ENCODE measurements at places on chromosomes 2 and 18.

DNA sequence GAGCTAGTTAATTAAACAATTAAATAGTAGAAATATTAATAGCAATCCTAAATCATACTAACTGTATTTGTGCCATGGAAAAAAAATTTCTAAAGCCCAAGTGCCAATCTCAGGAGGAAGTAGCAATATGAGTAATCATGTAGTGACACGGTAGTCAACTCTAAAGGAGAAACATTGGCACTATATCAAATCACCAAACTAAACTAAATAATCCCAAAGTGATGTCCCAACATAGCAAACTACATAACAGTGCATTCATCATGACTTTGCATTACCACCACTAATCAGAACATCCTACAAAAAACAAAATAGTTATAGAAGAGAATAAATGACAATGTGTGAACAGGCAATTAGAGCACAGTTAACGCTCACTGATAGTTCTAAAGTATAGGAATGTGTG lies 195.1 kb downstream of the EXOC6B start:
- DNase-seq = no peak

GRCh38 chr2:84840306-84840705 lies 40.6 kb downstream of the TRABD2A start:
- no peak for DNase-seq

DNA sequence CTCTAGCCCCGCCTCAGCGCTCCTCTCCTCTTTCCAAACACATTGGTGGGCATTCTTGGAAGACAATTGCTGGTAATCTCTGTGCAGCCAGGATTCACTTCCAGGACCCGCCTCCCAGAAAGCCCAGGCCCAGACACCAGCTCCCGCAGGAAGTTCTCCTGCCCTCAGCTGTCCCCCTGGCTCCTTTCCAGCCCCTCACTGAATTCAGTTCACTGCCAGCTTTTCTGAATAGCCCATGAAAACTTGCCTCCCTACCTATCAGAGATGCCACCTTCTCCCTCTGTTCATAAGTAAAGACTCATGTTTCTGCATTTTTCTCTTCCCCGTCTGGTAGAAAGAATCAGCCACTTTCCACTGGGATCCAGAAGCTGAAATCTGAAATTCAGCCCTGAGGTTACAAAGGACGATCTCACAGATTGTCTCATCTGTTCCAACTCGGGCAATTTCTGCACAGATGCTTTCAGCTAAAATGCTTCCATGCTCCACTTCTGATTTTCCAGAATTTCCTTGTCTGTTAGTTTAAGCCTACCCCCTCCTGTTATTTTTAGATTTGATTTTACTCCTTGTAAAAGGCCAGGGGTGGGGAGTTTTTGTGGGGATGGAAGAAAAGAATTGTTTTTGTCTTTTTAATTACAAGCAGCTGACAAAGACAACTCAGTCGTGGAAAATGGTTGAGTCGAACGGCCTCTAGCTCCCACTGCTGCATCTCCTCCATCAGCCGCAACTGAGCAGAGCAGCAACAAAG lies 98.1 kb downstream of the SP3 start:
- DNase-seq = no peak

- DNase-seq = peak; percentile 49
Measured at GRCh38 chr2:24123922-24124580, 782 bp downstream of the FAM228B start.

DNA sequence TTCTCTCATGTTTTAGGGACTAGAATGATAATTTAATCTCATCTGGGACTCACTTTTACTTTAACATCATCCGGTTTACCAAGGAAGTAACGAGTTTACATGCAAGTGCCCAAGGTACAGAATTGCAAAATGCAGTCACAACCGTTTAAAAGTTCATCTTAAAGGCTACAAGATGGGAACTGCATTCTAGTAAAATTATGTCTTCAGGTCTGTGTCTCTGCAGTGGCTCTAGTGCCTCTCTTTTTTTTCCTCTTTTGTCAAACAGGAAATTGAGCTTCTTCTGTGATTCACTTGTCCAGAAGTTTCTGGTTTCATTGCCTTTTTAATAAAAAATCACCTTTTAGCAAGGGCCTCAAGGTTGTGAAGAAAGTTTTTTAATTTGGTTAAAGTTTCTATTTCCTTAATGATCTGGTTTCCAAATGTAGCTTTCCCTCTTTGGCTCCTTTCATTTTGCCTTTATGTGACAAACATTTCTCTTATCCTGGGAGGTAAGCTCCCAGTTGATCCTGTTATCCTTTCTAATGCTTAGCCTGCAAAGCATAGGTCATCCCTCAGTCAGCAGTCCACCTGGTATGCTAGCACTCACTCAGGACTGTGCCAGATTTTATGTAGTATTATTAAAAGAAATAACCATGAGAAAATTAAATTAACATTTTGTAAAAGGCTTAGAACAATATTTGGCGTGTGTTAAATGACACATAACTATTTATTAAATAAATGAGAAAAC lies 2.4 kb downstream of the GLS start:
- no peak for DNase-seq

GRCh38 chr2:38978296-38978903 lies 88.7 kb downstream of the ARHGEF33 start:
- DNase-seq = no peak

DNA sequence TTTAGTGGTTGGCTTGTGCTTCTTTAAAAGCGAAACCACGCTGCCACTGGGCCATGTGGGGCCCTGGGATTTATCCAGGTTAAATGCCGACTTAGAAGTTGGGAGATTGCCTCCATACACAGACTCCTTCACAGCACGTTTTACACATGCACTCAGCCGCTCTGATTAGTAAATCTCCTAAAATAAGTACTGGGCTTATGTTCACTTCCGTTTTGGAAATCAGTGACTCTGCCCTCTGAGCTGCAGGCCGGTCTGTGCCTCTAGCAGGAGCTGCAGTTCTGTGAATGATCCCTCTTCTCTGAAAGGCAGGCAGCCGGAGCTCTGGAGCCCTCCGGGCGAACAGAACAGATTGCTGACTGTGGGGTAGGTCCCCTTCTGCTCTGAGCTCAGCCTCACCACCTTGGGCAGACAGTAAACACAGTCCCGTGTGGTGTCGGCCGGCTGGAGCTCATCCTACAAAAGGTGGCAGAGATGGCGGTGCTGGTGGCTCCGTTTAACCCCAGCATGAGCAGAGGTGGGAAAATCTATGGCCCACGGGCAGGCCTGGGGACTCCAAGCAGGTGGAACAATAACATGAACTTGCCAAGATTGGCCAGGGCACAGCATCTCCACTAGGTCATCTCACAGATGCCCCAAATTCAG lies 9.8 kb upstream of the RAB17 start:
- DNase-seq = no peak

GRCh38 chr18:44388329-44388728 lies 292.4 kb upstream of the SETBP1 start:
- DNase-seq = no peak

DNA sequence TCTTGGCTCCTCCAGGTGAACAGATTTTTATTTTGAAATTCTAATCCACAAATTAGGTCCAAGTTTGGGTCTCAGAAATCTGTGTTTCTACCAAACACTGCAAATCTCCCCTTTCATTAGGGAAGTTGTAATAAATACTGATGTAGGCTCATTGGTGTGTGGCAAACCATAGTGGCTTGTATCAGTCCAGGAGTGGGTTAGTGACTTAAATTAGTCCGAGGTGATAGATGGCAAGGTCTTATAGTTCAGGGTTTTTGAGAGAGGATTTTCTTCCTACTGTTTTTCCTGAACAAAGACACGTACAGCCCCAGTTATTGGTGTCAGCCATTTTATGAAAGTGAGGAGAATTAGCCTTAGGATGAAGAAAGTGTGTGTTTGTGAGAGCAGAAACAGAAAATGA lies 74.6 kb downstream of the RPRM start:
- DNase-seq = peak; percentile 53

GRCh38 chr2:168350380-168350779 lies 103.0 kb upstream of the STK39 start:
- peak; percentile 92 for DNase-seq

DNA sequence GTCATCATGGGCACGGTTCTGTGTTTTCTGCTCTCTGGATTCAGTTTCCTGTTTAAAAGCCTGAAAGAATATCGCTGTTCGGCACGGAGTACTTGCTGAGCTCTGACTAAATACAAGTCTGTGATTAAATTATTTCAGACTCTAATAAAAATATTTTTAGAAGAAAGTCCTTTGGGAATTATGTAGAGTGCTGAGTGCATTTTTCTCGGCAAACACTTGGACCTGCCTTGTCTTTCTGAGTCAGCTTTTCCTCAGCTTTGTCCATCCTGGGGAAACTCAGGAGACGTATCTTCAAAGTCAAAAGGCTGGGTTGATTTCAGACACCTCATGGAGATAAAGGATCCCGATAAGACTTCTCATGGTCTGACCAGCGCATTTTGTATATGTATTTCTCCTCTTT lies 45.9 kb downstream of the IL1R2 start:
- DNase-seq = no peak

GRCh38 chr18:78725426-78725825 lies 254.2 kb upstream of the SALL3 start:
- DNase-seq = no peak

DNA sequence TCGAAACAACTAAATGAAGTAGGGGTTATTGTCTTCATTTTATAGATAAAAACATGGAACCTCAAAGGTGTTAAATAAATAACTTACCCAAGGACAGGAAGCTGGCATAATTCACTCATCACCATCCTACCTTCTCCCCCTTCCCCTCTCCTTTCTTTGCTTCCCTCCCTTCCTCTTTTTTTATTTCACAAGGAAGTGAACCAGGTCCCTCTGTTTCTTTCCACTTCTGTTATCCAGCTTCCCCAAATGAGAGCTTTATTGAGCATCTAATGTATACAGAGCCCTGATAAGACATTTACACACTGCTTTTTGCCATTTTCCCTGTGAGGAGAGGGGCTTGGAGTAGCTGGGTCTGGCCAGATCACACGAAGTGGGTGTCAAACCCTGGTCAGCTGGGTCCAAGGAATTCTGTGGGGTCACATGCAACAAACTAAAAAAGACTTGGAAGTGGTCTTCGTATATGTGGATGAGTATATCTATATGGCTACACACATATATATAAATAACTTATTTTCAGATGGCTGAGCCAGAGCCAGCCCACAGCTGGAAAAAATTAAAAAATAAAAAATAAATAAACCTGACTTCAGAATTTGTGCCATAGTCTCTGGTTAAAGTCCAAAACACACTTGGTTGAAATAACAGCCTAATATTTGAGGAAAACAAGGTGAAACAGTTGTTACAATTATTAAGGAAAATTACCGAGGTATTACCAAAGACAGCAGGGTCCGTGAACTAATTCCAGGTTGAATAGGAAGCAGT lies 49.3 kb upstream of the FOSL2 start:
- DNase-seq = no peak

GRCh38 chr2:117271631-117272030 lies 542.9 kb upstream of the DDX18 start:
- DNase-seq = no peak

DNA sequence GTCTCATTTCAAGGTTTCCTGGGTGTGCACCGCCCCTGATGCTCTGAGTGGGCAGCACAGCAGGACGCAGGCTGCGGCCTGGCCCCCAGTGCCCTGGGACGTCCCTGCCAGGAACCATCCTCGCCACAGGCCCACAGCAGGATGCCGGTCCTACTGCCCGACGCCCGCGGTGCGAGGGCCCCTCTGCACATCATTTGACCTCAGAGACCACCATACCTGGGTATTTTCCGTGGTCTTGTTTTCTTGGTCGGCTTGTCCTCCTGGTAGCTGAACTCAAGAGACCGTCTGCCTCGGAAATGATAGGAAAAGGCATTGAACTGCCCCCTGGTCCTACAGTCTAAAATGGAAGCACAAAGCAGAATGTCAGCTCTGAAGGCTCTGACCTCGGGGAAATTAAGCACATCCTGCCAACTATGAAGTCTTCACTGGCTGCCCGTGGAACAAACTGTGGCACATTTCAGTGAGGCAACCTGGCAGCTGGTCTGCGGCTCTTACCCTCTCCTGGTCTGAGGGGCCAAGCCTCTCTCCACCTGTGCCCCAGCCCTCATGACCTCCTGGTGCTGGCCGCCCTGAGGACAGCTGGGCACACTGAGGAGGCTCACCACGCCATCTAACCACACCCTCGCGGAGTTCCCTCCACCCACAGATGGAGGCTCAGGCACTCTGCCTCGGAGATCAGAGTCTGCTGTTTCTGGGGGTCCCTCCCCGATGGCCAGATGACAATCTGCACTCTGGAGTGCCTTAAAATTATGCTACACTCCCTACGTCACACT lies 105.0 kb downstream of the PXDN start:
- no peak for DNase-seq

- DNase-seq = peak; percentile 15
Measured at GRCh38 chr18:33578518-33579348, 714 bp downstream of the ASXL3 start.

DNA sequence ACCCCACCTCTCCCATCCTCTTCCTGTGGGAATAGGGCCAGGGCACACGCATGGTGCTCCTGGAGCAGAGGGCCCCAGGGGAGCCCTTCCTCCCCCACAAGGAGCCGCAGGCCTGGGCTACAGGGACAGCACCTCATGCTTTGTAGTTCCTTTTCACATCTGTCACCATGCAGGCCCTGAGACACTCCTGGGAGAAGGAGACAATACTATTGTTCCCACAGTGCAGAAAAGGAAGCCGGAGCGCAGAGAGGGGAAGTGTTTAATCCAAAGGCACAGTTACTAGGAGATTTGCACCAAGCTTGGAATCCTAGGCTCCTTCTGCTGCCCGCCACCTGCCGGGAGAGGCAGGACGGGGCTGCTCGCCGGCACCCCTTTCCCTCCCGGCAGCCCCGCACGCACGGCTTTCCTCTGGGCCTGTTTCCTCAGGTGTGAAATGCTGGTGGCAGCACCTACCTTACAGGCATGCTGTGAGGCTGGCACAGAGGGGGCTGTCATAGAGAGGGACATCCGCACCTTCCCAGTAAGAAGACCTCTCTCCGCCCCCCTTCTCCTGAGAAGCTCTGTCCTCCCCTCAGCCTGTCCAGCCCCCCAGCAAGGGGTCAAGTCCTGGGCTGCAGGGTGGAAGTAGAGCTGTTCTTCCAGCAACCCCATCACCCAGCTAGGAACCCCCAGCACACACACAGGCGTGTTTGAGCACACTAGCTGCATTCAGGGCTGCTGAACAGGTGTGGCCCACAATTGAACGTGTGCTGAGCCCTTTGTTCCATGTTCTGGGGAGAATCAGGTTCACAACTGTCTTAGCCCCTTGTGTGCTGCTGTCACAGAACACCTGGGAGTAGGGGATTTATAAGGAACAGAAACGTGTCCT lies 62.6 kb downstream of the SMAD7 start:
- no peak for DNase-seq

DNA sequence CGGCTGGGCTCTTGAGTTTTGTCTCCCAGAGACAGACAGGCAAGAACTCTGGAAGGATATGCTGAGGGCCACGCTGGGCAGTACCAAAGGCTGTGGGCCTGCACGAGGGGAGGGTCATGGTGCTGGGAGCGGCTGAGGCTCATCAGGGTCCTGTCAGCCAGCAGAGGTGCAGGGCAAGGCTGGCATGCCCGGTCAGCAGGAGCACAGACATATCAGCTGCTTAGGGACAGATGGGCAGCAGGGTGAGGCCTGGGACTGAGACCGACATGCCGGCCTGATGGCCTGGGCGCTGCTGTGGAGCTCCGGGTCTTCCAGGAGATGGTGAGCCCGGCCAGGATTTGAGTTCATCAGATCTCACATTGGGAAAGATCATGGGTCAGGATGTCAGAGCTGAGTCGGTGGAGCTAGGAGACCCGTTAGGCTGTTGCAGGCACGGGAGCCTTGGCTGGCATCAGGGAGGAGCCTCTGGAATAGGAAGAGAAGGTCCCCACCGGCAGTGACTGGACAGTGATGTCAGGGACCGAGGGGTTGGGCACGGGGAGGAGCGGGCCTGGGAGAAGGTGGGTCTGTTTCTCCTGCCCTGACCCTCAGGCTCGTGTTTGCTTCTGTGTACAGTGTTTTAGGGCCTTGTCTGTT lies 18.8 kb downstream of the CNDP2 start:
- no peak for DNase-seq

Measured in NCI-H1105 treated with DMSO at 0.1 percent for 48 hours (cell line).